Germinal center (tissue), 1 donor: ENCODE measurements at places on chromosomes 3 and 15.

DNA sequence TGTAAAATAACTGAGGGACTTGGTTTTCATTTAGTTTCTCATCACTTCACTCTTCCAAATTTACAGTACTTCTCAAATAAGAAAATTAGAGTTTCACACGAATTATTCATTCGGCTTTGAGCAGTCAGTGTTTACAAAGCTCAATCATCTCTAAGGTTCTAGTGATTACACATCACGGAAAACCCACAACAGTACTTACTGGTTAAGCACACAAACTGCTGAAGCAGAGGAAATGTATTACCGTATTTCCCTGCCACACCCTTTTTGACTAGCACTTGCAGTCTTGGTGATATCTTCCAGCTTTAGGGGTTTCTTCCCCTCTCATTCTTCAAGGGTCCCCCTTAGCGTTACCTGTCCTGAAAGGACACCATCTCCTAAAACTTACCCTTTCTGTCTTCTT lies 164.8 kb upstream of the CDIN1 start:
- DNase-seq = no peak

DNA sequence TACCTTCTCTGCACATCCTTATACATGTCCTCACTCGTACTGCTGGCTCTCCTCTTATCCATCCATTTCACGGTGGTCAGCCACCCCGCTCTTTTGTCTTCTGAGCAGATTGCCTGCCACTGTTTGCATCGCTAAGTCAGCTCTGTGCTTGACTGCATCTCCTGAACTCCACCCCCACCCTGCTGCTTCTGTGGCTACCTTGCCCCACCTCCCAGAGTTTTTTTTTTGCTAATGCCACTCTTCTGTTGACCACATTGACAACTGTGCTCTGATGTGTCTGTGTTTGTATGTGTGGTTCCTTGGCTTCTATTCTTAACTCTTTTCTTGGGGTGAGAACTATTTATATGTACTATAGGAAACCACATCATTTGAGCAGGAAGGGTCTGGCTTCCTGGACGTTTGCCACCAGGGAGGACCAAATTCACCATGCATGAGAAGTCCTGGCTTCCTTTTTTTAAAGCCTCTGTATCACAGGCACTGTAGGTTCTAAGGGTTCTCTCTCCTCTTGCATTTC lies 12.8 kb upstream of the MTMR10 start:
- DNase-seq = peak; percentile 10

DNA sequence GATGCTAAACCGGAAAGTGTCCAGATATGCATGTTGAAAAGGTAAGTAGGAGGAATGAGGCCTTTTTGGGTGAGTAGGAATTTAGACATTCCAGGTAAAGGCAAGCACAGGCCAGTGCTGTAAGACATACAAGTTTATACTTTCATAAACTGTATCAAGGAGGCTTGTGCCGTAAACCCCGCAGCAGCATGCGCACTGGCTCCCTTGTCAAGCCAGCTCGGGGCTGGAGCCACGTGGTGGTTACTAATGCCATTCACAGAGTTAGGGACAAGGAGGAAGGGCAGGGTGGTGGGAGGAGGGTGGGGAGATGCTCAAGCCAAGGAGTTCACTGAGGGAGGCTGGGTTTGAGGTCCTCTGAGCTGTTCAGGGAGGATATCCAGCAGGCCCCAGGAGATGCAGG lies 35.8 kb downstream of the PLD1 start:
- no peak for DNase-seq

- no peak for DNase-seq
These were observed 189.2 kb downstream of the LPP start for GRCh38 chr3:188342991-188343732.

DNA sequence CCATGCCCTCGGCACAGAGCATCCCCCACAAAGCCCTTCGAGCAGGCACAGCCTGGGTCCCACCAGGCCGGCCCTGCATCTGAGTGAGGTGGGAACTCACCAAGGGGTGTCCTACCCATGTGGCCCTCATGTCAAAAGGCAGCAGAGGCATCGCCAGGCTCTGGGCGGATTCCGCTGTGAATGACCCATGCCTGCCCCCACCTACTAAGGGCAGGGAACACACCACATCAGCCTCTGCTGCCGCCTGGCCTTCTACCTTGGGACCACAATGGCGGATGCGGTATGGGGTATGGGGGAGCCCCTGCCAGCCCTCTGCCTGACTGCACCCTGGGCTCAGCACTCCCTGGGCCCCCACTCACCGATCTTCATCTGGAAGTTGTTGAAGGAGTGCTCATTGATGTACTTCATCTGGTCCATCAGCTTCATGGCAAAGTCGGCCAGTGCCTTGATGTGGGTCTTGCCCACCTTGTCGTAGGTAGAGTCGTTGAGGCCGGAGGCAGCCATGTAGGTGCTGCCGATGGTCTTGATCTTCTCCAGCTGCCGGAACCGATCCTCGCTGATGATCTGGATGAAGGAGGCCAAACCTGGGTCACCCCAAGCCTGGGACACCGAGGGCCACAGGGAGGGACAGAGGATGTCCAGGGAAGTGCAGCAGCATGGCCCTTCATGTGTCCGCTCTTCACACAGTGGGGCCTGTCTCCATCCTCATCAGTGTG lies 87.8 kb downstream of the SEC22A start:
- DNase-seq = no peak

DNA sequence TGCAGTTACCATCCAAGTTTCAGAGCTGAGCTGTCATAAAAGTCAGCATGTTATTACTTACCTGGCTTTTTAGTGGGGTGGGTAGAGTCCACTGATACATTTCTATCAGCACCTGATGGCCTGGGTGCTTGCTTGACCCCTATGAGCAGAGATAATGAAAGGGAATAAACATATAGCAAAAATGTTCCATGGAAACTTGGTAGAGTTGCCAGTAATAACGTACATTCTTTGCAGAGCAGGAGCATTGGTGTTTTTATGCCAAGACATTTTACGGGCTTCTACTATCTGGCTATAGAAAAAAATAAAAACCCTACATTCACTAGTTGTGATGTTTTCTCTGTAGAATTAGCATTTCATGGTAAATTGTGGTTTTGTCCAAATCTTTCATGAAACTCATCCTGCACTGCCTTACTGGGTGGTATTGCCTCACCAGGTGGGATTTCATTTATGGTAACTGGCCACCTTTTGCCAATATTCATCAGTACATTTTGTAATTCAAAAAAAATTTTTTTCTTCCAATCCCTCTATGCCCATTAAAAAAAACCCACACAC lies 70.9 kb downstream of the TFG start:
- DNase-seq = no peak

GRCh38 chr3:19881036-19881435 lies 53.0 kb downstream of the EFHB start:
- DNase-seq = no peak

DNA sequence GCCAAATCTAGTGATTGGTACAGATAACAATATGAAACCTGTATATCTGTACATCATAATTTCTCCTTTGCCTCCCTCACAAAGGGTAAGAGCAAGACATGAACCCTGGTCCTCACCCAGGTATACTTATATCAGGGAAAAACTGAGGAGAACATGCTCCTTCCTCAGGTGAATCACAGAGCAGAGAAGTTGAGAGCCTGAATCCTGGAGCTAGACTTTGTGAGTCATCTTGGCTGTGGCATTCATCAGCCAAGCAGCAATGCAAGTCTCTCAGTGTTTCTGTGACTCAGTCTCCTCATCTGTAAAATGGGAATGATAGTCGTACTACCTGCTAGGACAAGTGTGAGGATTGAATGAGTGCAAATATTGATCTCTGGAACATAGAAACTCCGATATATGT lies 165.7 kb upstream of the ADAMTS9 start:
- no peak for DNase-seq

DNA sequence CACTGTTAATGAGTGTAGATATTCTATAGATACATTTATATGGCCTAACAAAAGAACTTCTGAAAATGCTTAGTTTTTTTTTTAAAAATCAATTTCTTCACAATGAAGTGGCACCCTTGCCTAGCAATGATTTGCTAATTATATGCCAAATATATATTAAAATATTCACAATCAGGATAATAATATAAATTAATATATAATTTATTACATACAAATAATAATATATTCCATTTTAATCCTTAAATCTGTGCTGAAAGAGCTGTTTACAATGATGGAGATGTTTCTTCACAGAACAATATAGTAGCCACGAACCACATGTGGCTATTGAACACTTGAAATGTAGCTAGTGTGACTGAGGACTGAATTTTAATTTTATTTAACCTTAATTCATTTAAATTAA lies 648.4 kb upstream of the GBE1 start:
- DNase-seq = no peak

DNA sequence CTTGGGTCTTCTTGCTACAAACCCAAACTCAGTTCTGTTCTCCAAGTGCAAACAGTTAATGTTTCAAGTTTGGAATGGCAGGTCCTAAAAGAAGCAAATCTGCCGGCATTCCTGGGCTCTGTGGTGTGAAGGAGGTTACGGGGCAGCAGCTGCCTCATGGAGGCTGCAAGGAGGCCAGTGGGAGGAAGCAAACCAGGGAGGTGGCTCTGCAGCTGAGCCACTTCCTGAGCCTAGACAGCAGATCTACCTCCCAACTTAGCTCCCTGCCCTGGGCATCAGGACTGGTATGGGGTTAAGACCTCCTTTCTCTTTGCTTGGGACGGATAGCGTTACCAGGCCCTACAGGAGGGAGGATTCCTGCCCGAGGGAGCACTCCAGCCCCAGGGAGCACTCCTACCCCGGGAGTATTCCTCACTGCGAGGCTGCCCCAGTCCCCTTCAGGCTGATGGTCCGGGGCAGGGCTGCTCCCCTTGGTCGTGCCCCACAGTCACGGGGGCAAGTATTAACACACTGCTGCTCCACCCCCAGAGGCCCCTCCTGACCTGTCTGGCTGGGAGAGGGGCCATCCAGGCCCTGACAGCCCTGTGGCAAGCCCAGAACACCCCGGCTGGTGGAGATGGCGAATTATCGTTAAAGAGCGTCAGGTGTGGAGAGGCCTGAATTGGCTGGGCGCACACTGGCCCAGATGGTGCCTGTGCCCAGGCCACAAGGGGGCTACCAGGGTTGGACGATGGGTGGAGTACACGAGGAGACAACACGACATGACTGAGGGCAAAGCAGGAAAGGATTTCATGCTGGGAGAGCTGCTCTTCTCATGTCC lies 129.9 kb downstream of the ATP10A start:
- no peak for DNase-seq
